Activated CD4-positive, alpha-beta T cell treated with anti-CD3 and anti-CD28 coated beads, Interleukin-2, amount 10 ng/mL, durations not matched to agents 7 days and 5 days (primary cell): ENCODE measurements at places on chromosomes 2 and 18.

DNA sequence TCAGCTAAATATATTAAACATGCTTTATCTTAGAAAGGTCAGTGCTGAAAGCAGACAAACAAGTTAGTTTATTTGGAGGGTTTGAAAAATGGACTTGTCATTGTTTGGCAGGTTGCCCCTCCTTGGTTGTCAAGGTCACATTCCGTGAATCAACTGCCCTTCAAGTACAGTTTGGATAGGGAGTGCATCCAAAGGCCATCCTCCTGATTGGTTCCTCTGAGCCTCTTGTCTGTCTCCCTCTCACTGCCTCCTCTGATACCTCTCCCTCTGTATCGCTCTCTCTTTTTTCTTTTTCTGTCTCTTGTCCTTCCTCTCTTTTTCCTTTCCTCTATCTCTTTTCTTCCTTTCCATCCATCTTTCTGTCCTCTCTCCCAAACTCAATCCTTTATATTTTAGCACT lies 5.4 kb downstream of the ITGAV start:
- no peak for DNase-seq

- no peak for DNase-seq
Observed at GRCh38 chr18:75884728-75885127, 457.2 kb upstream of the SMIM21 start.

DNA sequence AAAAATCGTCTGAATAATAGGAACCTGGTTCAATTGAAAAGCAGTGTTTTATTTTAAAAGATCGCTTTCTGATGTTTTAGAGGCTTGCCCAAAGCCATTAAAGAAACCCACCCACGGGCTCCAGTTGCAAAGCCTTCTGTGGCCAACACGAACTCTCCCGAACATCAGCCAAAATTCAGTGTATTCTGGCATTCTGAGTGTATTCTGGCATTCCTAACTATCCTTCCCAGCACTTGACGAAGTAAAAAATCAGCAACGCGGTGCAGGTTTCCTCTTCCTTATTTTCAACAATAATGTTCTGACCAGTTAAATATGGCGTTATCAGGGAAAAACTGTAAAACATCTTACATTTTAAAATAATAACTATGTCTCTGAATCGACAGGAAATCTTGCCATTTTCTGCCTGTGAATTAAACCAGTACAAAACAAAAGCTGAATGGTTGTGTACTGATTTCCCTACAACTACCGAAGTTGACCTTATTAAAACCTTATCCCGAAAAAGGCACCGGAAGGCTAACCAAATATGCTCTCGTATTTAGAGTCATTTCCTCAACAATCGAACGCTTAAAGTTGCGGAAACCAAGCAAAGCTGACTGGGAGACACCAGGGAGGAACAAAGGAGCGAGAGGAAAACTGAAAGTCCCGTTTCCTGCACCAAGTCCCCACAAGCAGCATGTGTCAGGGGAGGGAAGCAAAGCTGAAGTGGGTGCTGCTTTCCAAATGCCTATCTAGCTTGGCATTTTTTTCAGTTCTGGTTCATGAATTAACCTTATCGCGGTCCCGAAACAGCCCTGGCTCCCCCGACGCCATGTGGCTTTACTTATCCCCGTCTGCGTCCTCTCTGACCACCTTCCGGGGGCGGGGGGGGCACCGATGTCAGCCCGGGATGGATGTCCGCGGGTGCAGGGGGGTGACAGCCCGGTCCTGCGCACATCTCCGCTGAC lies 44.3 kb downstream of the ZNF516 start:
- DNase-seq, result no peak

DNA sequence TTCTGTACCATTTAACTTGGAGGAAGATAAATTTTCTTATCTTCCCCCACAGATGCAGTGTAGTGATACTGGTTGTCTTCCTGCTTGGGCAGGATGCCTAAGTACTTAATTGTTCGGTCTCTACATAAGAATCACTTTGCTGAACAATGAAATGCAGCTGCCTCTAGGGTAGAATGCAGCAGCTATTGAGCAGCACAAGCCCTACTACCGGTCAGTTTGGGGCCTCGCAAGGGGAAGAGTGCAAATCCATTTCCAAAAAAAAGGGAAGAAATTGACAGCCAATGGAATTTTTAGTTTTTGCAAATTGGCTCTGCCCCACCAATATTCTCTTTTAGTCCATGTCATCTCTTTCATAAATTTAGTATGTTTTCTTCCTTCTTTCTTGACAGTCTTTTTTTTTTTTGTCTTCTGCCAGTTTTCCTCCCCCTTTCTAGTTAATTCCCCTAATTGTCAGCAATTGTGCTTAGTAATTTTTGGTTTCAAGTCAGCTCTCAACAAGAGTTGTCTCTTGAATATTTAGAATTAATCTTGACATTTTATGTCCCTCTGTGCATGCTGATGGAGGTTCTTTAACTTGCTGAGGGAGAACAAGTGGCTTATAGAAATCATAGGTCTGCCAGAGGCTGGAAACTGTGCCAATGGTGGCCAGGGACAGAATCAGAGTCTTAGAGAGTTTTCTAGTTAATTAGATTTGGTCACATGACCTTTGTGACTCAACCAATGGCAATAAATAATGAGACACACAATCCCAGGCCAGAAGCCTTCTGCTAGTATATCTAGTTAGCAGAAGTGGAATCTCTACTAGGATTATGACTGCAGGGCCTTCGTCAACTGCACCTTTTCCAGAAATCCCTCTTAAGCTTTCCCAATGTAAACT lies 270.0 kb downstream of the CTNNA2 start:
- DNase-seq, result no peak

- no peak for DNase-seq
Observed at GRCh38 chr18:45571195-45571594, 44.1 kb upstream of the SLC14A2 start.

GRCh38 chr2:141162314-141162713 lies 968.5 kb downstream of the LRP1B start:
- DNase-seq, result no peak

DNA sequence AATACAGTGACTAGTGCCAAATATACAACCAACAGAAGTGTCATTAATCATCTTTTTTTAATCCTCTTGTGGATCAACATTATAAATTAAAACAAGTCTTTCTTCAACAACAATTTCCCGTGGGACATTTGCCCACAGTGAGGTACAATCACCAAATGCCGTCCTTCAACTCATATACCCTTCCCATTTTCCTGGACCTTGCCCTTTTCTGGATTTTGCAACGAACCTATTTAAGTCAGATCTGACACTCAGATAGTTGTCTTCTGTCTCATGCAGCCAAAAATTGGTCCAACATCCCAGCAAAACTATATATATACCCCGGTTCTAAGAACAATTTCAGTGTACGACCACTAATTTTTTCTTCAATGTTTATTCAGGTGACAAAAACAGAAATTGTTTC lies 324.0 kb downstream of the DSEL start:
- DNase-seq, result no peak

DNA sequence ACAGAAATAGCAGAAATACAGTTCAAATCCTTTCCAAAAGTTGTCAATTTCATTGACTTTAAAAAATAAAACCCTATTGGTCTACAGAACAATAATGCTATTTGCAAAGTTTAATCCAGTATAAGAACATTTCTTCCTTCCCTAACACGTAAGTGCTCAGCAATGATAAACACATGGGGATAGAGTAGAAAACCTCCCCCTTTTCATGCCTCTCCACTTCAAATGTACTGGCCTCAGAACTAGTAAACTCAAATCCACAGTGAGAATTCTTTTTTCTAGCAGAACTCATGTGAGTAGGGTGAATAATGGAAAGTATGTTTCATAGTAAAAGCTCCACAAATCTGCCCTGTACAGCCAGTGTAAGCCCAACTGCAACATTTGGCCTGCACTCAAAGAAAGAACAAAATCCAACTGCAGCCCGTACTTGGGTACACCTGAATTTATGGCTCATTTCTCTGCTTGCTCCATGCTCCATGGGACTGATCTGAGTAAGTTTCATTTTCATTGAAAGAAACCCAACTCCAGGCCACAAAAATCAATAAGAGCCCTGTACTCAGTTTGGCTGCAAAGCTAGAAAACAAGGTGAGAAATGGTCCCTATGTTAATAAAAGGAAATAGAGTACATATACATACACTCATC lies 115.0 kb upstream of the RMDN2 start:
- no peak for DNase-seq

DNA sequence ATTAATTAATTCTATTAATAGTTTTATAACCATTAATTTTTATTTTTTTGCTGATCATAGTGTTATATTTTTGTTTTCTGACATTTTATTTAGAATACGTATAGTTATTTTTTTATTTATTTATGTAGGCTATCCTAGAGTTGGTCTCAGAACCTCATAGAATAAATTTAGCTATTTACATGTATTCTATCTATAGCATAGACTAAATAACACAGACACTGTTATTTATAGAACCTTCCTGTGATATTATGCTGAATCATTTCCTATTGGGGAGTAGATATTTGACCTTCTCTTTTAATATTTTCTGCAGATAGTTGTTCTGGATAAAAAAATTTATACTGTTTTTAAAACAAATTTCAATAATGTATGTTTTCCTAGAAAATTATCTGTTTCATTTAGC lies 20.2 kb downstream of the ARHGEF33 start:
- no peak for DNase-seq

GRCh38 chr2:82875858-82876257 lies 1583.2 kb downstream of the SUCLG1 start:
- DNase-seq, result no peak

- DNase-seq, result no peak
Observed at GRCh38 chr2:64284751-64285150, 140.5 kb upstream of the PELI1 start.

GRCh38 chr2:48812416-48812815 lies 56.9 kb upstream of the LHCGR start:
- DNase-seq, result no peak

DNA sequence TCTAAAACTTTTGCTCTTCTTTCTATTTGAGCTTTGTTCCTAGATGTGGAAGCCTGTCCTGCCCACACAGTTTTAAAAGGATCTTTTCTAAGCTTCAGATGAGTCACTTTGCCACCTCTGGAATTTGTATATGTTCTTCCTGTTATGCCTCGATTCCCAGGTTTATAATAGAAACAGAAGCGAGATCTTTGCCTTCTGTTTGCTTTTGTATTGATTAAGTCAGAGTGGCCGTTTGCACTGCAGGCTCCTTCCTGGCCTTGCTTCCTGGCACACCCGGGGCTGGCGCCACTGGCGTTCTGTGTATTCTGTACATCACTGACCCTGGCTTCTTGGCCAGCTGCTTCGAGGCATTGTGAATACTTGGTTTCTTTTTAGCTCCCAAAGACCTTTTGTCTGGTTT lies 91.8 kb downstream of the MTCL1 start:
- no peak for DNase-seq
